ENCODE measurements at places on chromosomes 7 and 10.

DNA sequence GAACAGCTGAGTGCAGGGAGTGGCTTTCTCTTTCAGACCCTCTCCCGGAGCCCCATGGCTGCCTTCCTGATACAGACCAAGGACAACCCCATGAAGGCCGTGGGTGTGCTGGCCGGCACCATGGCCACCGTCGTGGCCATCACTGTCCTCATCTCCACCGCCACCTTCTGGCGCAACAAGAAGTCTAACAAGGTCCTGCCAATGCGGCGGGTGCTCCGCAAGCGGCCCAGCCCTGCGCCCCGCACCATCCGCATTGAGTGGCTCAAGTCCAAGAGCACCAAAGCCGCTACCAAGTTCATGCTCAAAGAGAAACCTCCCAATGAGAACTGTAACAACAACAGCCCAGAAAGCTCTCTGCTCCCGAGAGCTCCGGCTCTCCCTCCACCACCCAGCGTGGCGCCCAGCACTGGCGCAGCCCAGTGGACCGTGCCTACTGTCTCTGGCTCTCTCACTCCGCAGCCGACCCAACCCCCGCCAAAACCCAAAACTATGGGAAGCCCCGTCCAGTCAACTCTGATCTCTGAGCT, 11.2 kb downstream of the LRIT2 start:
- DNase-seq = no peak

DNA sequence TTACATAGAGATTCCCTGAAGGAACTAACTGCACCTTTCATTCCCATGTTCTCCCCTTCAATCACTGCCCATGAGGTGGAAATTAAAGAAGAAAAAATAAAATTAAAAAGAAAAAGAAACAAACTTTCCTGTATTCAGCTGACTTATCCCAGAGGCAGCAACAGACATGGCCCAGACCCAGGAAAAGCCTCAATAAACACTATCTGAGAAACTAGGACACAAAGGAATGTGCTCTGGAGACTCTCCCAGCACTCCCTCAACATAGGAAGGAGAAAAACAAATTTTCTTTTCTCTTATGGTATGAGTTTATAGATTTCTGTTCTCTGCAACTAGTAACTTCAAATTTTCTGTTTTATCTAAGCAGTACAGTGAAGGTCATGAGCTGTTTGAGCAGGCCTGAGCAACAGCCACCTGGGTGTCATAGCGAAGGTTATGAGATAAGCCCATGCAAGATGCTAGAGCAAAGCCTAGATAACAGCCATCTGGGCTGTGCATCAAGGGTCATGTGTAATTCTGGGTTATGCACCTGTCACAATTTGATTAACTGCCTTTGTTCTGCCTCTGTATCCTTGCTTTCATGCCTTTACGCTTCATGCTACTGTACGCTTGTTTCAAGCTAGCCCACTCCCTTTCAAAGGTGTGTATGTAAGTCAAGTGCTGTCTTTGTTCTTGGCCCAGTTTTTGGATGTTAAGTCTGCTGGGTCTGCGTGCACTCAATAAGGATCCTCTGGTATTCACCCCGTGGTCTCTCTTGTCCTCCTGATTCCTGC, 11.0 kb upstream of the OR6B1 start:
- no peak for DNase-seq

GRCh38 chr7:159117366-159118196, 27.1 kb downstream of the VIPR2 start:
- peak; percentile 49 for DNase-seq

DNA sequence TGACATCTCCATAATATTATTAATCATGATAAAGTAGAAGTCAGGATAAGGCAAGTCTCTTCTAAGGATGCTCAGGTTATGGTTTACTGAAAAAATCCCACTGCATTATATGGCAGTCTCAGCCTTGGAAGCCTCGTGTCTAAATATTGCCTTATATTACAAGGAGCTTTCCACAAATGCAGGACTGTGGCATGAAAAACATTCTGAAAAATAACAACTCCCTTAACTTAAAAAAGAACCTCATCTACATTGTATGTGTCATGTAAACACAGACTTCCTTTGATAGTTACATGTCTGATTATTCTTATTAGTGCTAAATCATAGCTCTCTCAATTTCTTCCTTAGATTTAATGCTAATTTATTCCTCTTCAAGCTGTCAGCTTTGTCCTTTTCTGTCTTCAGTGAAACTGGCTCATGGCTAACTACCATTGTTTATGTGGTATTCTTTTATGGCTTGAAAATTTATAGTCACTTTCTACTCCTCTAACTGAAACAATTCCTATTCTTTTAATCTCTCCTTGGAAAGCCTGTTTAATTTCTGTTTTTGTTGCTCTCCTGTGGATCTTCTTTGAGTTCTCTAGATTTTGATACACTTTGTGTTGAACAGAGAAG, 156.1 kb downstream of the KIF20B start:
- no peak for DNase-seq

DNA sequence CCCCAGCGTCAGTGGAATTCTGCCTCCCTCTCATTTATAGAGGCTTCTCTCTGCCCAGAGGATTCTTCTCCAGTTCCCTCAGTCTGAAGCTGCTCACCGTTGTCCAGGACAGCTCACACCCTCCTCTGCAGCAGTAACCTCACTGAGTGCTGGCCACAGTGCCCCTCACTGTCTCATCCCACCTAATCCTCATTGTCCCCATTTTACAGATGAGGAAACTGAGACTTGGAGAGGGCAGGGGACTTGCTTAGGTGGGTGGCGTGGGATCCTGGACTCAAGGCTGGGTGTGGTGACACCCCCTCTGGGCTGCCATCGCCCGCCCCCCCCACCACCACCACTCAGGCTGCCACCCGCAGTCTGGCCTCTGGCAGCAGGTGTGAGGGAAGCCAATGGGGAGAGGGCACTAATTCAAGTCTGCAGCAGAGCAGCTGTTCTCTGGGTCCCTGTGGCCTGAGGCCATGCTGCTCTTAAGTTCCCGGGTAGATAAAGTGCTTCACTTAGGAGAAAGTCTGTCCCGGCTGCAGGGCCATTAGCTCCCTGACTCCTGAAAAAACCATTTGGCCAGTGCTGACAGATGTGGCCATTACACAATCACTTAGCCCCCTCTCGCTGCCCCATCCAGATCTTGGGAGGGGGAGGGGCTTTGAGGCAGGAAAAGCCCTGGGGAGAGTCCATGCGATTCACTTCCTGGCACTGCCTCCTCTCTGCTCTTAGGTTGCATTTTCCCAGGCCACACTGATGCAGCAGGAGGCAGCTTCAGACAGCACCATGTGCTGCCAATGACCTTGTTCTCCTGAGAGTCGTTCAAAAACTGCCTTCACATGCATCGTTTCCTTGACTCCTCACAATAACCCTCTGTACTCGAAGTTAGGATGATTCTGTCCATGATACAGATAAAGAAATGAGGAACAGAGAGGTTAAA, 36.3 kb downstream of the DRGX start:
- no peak for DNase-seq

DNA sequence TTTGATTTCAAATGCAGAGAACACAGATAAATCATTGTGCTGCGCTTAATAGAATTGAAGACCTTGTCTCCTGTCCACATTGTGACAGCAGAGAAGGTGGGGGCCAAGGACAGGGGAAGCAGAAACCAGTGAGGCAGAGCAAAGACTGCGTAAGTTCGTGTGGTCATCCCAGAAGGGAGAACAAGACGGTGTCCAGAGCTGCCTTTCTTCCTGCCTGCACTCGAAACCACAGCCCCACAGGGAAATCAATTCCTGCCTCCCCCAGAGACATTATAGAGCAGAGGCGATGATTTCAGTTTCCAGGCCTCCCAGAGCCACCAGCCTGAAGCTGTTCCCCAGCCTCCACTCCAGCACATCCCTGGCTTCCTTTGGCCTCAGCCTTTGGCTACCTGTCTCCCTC, 39.7 kb upstream of the UCN3 start:
- DNase-seq = no peak

DNA sequence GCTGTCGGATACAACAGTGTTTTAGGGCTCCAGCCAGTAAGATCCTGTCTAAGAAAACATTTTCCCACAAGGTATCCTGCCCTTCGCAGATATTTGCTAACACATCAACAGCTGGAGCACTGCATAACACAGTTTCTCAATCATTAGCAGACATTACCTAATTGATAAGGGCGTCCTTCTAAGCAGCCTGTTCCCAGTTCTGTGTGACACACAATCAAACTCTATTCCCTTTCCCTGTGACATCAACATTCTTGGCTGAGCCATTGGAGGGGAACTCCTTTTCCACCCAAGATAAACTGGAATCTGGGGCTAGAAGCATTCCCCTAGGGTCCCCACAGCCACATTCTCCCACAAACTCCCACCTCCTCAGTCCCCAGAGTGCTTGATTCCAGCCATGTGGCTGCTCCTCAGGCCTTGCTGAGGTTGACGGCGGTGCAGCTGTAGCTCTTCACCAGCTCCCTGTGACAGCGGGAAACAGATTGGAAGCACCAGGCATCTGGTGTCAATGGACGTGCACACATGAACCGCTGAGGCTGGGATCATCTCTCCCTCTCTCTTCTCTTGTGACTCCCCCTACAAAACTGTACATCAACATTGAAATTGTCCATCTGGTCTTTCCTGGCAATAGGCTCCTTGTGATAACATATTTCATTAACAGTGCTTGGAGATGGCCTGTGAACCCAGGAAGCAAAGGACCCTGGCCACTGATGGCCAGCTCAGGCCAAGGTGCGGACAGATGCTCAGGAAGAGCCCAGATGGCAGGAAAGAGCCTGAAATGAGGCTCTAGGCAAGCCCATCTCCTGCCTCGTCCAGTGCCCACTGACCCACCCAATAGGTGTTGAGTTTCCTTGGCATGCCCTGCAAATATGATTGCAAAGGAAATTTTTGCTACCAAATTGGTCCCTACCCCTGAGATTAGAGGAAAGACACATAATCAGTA, 131.1 kb upstream of the TBX20 start:
- no peak for DNase-seq

GRCh38 chr7:75617634-75618234, 121.0 kb downstream of the HIP1 start:
- DNase-seq = no peak

GRCh38 chr10:62162261-62162981, 106.2 kb downstream of the RTKN2 start:
- DNase-seq = no peak

DNA sequence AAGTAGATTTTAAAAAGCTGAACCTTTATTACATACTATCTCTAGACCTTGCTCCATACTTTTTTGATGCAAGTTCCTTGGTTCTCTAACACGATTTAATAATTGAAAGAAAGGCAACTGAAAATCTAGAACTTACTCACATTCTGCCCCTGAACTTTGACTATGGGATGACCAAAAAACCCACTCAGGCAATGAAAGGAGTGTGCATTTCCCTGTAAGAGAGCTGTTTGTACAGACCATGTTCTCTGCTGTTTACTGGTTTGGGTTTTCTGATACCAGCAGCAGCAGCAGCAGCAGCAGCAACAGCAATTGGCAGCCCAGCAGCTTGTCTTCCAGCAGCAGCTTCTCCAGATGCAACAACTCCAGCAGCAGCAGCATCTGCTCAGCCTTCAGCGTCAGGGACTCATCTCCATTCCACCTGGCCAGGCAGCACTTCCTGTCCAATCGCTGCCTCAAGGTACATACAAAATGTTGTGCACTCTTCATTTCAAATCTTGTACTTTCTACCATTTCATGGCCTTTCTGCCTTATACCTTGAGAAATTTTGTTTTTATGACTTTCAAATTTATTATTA, 216.7 kb downstream of the FOXP2 start:
- DNase-seq = peak; percentile 13

DNA sequence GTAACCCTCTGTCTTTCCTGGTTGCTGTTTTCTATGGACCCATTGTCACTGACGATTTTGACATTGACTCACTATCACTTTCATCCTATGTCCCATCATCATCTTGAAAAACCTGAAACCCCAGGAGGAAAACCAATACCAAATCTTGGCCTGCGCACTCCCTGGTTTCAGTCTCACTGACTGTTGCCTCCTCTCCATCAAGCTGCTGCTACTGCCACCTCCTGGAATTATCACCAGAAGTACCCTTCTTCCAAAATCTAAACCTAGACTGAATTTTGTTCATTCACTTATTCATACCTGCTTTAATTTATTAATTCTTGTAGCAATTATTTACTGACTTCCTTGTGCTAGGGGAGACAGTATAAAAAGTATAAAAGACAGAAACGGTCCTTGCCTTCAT, 44.5 kb upstream of the ACBD5 start:
- DNase-seq = no peak

GRCh38 chr7:40922316-40922670, 780.6 kb downstream of the INHBA start:
- no peak for DNase-seq

DNA sequence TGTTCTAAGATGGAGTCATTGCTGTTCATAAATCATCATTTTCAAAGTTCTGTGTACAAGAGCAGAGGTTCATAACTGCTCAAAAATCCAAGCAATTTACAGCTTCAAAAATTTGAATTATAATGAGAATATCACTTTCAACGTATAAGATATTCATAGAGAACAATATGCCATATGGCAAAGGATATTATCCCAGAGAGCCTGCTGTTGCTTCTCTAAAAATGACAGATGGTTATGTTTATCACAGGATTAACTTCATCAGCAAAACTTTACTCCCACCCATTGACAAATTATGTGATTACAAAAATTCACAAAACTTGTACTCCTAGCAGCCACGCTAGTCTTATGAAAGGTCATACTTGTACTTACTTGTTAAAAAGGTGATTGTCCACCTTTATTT, 105.1 kb downstream of the PIP4K2A start:
- no peak for DNase-seq

GRCh38 chr10:125030567-125031197, 88.8 kb downstream of the ZRANB1 start:
- DNase-seq = no peak

DNA sequence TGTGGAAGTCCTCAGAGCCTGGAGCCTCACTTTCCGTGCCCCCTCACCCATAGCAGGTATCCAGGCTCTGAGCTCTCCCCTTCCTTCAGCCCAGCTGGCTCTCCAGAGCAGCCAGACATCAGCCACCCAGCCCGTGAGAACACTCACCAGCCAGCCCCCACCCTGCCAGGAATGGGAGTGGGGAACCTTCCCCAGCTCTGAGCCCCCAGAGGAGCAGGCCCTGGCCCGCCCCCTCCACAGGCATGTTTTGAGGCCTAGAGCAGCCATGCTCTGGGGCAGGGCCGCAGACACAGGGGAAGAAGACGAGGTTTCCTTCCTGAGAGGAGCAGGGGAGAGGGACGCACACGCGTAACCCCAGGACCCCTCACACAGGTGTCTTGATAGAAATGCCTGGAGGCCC, 70.0 kb upstream of the COL13A1 start:
- DNase-seq = no peak

- DNase-seq = no peak
Observed at GRCh38 chr7:79137942-79138341, 315.5 kb downstream of the MAGI2 start.

DNA sequence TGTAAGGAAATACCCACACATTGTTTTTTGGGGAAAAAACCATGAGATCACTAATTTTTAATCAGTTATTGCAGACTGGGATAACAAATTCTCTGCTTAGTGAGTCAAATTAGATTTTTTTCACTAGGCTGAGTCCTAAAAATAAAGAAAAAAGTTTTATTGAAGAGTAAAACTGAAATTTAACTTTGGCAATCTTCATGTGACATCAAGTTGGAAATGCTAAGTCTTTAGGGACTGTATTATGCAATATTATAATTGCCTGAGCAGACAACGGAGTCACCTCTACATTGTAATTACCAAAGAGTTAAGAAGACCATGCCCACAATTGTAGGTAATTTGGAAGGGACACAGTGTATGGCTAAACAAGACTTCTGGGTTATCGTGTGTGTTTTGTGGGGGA, 2.2 kb upstream of the CLEC5A start:
- no peak for DNase-seq
